Activated naive CD4-positive, alpha-beta T cell (primary cell): ENCODE measurements at places on chromosomes 12 and 14.

GRCh38 chr12:96143392-96143791, 50.8 kb upstream of the ELK3 start:
- no peak for DNase-seq

DNA sequence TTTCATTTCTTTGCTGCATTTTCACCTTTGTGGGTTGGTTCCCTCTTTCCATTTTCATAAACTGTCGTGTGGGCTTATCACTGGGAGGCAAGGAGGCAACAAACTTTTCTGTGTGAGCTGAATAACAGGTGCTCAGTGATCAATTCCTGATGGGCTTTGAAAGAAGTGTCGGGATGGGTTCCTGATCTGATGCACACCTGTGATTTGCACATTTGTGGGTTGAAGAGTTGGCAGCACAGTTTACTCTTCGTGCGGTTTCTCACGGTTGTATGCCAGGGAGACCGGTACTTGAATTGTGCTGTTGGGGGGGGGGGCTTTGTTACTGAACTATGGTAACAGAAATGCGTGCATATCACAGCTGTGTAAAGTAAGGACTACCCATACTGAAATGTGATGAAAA, 16.0 kb upstream of the ASPG start:
- DNase-seq: no peak

DNA sequence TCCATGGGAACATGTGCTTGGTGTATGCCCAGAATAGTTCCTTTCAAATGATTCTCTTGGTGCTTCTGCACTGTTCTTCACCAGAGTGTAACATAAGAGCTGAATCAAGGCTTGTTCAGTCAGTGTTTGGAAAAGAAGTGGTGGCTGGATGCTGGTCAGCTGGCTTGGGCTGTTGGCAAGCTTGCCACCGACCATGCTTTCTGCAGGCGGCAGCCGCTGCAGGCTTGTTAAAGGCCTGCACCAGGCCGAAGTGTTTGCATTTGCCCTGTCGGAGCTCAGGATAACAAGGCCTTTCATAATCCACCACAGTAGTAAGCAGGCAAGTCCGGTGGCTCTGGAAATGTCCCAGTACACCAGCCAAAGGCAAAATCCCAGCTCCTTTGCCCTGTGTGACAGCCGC, 26.9 kb downstream of the DAAM1 start:
- no peak for DNase-seq

- no peak for DNase-seq
Observed at GRCh38 chr12:84605983-84606382, 306.6 kb downstream of the SLC6A15 start.

- DNase-seq: no peak
Observed at GRCh38 chr14:78005325-78005724, 164.8 kb upstream of the NRXN3 start.

DNA sequence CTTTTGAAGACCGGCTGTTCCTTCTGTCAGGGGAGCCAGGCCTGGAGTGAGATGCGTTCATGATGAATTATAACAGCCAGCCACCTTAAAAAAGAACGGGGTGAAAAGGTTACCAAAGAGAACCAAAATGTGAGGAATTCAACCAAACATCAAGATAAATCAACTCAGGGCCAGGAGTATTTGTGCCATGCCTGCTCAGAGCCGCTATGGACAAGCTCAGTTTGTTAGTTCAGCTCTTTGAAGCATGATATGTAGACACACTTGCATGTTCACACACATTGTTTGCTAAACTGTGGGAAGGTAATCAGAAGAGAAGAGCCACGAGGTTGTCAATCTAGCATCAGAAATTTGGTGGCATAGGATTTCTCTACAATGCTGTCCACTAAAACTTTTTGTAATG, 367.4 kb upstream of the TBX3 start:
- no peak for DNase-seq

GRCh38 chr12:83161456-83161855, 474.8 kb downstream of the TMTC2 start:
- DNase-seq: no peak

DNA sequence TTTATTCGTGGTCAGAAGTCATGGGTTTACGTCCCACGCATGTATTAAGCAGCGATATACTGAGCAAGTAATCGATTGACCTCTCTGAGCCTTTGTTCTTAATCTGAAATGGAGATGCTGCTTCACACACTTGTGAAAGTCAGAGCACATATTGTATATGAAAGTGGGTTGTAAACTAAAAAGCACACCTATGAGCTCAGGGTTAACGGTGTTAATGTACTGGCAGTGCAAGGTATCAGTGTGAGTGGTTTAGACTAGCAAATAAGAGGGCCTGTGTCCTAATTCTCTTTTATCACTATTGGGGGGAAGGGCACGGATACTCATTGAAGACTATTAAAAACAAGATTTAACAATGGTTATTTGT, 676 bp downstream of the MRPL42 start:
- no peak for DNase-seq

- DNase-seq: no peak
Observed at GRCh38 chr14:45284802-45285201, 31.8 kb upstream of the MIS18BP1 start.

DNA sequence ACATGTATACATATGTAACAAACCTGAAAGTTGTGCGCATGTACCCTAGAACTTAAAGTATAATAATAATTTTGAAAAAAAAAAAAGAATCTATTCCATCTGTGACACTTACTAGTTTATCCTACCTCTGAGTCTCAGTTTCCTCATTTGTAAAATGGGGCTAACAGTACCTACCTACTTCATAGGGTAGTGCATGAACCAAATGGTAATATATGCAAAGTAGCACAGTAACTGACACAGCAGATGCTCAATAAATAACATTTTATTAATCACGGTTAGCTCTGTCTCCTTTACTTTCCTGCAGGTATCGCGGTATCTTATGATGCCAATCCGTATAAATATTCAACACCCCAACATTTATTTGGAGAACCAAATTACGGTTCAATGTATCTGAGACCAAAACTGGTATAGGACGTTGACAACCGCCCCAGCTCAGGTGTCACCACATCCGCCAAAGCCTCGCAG, 703 bp downstream of the TMED10 start:
- DNase-seq: no peak

GRCh38 chr14:20782280-20782890, 1.3 kb downstream of the RNASE6 start:
- no peak for DNase-seq

DNA sequence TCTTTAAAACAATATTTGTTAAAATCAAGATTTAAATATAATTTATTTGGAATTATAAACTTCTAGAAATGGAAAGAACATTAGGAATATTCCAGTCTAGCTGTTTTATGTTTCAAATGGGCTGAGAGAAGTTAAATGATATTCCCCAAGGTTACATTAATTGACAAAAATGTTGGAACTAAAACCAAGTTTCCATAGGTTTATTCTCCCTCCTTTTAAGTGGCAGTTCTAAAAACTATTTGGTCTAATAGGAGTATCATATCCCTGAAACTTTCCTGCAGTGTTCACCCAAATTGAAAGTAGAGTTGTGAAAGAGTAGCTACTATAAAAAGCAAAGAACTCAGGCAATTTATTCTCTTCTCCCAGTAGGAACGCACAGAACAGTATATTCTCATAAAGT, 1185.5 kb downstream of the LRFN5 start:
- no peak for DNase-seq

DNA sequence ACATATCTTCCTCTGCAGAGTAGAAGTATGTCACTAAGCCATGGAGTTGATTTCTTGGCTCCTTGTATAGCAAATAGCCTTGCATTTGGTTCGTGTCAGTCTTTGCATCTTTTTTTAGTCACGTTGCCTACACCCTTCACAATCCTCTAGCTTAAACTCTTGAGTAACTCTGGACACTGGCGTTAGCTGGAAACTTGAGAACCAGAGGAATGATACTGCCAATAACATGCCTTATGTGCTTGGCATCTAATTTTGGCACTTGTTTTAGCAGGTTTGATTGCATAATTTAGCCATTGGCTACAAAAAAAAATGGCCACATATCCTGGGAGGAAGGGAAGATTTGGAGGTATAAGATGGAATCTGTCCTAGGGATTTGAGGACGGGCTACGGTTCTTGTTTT, 136.2 kb downstream of the ETV6 start:
- no peak for DNase-seq

DNA sequence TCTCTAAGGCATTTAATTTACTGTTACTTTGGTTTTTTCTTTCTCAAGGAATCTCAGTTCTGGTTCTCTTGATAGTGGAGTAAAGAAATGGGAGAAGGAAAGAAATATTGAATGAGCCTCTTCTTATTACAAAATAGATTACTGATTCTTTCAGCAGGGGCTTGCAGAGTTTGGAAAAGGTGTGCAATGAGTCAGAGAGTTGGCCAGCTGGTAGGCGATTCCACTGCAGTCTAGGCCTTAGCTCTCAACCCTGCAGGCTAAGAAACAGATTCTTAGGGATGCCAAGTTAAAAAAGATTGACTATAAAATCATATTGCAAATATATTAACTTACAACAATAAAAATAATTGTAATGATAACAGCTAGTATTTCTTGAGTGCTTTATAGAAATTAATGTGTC, 25.8 kb downstream of the NR1H4 start:
- DNase-seq: no peak

GRCh38 chr14:75318353-75318752, 39.7 kb downstream of the FOS start:
- DNase-seq: no peak

DNA sequence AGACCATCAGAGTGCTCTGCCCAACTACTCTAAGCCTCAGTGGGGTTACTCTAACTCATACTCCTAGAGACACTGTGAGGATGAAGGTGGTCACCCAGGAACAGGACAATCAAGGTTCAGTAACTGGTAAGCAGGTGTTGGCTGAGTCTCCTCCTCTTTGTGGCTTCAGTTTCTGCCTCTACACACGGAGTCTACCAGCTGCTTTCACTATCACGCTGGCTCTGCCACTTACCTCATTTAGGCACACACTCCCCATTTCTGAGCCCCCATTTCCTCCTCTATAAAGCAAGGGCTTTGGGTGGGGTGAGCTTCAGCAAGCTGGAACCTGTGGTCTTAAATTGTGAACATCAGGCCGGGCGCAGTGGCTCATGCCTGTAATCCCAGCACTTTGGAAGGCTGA, 7.3 kb upstream of the TCHP start:
- no peak for DNase-seq

- no peak for DNase-seq
Observed at GRCh38 chr14:101353422-101353821, 207.9 kb upstream of the DIO3 start.

DNA sequence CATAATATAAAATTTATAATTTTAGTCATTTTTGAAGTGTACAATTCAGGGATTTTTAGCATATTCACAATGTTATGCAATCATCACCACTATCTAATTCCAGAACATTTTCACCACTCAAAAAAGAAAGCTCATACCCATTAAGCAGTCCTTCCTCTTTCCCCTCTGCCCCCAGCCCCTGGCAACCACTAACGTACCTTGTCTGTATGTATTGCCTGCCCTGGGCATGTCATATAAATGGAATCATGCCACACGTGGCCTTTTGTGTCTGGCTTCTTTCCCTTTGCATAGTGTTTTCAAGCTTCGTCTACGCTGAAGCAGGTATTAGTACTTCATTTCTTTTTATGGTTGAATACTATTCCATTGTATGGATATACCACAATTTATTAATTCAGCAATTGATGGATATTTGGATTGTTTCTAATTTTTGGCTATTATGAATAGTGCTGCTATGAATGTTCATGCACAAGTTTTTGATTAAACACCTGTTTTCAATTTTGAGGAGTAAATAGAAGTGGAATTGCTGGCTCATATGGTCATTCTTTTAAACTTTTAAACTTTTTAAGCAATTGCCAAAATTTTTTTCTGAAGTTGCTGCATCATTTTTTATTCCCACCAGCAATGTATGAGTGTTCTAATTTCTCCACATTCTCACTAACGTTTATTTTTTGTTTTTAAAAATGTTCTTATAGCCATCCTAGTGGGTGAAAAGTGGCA, 1.6 kb upstream of the SSTR1 start:
- DNase-seq: no peak

GRCh38 chr14:95495538-95496025, 20.9 kb downstream of the SYNE3 start:
- no peak for DNase-seq

- DNase-seq: no peak
Observed at GRCh38 chr14:80059041-80059440, 152.3 kb downstream of the DIO2 start.

- no peak for DNase-seq
Observed at GRCh38 chr12:98085046-98085755, 430.2 kb upstream of the TMPO start.

- DNase-seq: no peak
Observed at GRCh38 chr14:57174466-57174865, 94.2 kb downstream of the EXOC5 start.

DNA sequence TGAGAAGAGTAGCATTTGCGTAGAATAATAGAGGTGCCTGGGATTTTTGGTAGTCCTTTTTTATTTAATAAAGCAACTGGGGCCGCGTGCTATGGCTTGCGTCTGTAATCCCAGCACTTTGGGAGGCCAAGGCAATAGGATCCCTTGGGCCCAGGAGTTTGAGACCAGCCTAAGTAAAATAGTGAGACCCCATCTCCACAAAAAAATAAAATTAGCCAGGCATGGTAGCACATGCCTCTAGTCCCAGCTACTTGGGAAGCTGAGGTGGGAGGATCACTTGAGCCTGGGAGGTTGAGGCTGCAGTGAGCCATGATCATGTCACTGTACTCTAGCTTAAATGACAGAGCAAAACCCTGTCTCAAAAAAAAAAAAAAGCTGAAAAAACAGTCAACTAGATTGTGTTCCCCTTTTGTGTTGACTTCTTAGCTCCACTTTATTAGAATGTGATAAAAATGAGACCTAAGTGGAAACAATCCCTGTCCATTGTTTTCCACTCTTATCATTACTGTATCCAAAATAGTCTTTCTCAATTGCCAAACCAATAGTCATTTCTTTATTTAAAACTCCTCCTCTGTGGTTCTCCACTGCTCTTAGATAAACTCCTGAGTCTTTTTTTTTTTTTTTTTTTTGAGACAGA, 7.4 kb downstream of the PRKCH start:
- DNase-seq: no peak
